ENCODE measurements at places on chromosomes 7 and 10.
A peak's percentile ranks its signal among the peaks of the same experiment; 100 is the strongest.

- no peak for DNase-seq
Measured at GRCh38 chr7:131540491-131541162, 15.8 kb downstream of the PODXL start.

GRCh38 chr7:45920502-45921380 lies at the start of gene IGFBP3:
Gene IGFBP3 (minus strand): TSS chr7:45921272. CDS start chr7:45921140, 132 bp downstream.
- peak; percentile 51 for DNase-seq

- DNase-seq: no peak
Measured at GRCh38 chr7:85061456-85061855, 125.4 kb downstream of the SEMA3D start.

DNA sequence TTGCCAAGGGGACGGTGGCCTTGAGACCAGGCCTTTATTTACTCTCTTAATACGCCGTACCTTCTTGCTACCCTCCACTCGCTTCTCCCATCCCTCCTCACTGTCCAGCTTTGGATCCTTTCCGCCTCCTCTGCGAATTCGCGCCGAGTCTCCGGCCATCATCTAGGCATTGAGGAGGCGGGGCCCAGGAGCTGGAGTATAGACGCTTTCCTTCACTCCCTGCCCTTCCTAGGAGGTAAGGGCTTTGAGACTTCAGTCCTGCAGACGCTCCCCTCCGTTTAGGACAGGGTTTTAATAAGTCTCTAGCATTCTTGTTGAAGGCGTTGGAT lies 538 bp downstream of the TFAM start:
- peak; percentile 6 for DNase-seq

- no peak for DNase-seq
Measured at GRCh38 chr10:99693933-99694583, 34.7 kb downstream of the ENTPD7 start.

GRCh38 chr7:152870106-152870693 lies 110.6 kb downstream of the ACTR3B start:
- DNase-seq: no peak

GRCh38 chr10:20858292-20859124 lies 38.6 kb downstream of the NEBL start:
- no peak for DNase-seq

- no peak for DNase-seq
Measured at GRCh38 chr7:111380945-111381344, 181.3 kb downstream of the IMMP2L start.

DNA sequence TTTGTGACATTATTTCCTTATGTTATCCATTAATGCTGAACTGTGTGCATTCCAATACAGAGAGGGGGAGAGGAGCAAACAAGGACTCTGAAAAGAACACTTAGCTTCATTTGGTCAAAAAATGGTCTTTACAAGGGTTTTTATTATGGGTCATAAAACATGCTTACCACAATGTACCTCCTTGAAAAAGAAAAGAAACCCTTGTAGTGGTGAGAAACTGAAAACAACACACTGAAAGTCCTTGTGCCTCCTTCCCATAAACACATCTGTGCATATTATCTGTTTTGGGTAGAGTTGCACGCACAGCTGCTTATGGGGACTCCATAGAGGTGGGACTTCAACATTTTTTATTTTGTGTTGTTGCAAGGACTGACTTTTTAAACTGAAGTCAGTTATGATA lies 98.7 kb downstream of the CDK6 start:
- DNase-seq: no peak

DNA sequence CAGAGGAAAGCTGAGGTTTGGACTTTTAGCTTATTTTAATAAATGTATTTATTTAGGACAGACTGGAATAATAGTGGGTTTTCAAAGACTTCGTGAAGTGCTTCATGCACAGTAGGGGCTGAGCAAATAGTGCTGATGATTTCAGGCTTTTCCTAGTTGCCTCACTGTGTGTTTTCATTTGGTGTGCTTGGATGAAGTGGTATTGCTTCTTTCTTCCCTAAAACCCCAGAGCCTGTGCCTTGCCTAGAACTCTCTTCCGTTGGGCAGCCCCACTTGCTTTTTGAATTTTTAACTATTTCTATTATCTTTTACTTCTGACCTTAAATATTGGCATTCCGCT lies 49.6 kb downstream of the ARID5B start:
- DNase-seq: no peak

DNA sequence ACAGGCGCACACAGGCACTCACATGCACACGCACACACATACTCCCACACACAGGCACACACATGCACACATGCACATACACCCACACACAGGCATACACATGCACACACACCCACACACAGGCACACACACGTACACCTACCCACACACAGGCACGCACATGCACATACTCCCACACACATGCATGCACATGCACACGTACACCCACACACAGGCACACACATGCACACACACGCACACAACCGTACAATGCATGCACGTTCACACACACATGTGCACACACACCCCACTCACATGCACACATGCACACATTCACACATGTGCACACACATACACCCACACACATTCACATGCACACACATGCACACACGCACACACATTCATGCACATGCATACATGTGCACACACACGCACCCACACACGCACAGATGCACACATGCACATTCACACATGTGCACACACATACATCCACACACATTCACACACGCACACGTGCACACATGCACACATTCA lies 59.3 kb downstream of the MKI67 start:
- no peak for DNase-seq

- DNase-seq: no peak
Measured at GRCh38 chr7:36175886-36176285, 22.8 kb downstream of the EEPD1 start.

DNA sequence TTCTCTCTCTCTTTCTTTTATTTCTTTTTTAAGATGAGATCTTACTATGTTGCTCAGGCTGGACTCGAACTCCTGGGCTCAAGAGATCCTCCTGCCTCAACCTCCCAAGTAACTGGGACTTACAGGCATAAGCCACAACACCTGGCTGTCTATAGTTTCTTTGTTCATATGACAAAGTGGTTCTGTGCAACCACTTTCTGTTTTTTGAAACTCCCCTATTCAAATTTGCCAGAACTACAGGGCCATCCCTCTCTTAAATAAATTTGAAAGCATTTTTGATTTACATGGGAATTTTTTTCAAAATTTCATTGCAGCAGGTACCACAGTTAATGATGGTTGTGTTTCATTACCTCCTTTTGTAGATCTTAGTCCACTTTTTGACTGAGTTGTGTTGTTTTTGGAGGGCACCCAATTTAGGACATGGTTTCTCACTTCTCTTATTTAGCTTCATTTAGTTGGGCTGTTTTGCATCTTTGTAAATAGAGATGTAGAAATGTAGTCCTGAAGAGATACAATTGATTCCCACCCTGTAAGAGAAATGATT lies 119.2 kb downstream of the LRRC4 start:
- no peak for DNase-seq

GRCh38 chr7:297611-298374 lies 7.8 kb downstream of the FOXL3 start:
- DNase-seq: no peak

DNA sequence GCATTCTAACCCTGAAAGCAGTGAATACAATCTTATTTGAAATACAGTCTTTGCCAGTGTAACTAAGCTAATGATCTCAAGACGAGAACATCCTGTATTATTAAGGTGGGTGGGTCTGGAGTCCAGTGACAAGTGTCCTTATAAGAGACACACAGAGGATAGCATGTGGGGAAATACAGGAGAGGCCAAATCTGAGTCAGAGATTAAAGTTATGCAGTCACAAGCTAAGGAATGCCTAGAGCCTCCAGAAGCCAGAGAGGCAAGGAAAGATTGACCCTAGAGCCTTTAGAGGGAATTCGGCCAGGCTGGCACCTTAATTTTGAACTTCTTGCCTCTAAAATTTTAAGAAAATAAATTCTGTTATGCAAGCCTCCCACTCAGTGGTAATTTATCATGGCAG lies 87.5 kb upstream of the HGF start:
- no peak for DNase-seq

DNA sequence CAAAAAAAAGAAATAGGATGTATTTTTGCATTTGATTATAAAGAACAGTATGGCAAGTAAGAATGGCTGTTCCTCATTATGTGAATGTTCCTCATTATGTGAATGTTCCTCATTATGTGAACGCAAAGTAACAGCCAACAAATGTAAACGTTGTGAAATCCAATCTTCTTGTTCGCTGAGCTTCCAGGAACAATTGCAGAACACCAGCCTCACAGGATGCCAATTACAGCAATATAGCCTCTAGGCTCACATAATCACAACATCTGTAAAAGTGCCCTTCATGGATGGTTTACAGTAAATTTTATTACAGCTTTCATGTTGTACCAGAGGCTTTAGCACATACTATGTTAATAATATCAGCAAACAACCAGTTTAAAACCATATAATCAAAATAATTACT lies 71.6 kb downstream of the THSD7A start:
- DNase-seq: no peak

DNA sequence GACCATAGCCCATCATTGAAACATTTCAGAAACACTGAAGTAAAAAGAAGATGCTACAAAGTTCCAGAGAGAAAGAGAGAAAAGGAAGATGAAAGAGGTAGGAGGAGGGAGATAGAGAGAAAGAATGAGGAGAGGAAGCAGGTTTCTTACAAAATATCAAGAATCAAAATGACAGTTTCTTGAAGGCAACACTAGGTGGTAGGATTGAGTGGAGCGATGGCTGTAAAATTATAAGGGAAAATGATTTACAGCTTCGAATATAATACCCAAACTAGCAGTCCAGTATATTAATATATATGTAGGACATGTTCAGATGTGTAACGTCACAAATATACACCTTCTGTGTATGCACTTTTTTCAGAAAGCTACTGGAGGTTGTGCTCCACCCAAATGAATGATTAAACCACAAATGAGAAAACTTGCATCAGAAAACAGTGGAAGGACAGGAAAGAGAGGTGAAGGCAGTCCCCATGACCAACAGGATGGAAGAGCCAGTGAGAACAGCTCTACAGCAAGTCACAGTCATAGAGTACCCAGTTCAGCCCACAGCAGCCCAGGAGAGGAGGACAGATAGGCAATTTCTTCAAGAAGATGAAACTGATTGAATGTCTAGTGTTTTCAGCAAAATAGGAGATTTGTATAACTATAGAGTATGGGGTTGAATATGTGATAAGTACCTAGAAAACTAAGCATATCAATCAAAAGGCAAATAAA lies 151.5 kb upstream of the TARP start:
- no peak for DNase-seq

DNA sequence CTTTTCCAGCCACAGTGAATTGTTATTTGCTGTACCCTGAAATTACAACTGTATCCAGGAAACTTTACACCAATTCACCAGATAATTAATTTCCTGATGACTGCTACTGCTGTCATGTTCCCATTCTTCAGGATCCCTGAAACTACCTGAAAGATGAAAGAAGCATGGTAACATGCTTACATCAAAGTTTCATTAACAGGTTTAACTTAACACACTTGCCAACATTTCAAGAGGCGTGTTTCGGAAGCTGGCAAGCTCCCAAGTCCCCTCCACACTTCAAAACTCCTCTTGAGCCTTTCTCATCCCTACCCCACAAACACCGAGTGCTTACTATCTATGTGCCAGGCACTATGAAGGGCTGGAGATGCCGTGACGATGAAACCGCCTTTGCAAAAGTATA lies 88.6 kb downstream of the MPP7 start:
- DNase-seq: no peak

GRCh38 chr7:11607686-11608085 lies 224.3 kb downstream of the THSD7A start:
- no peak for DNase-seq

Data from CD4-positive, alpha-beta T cell treated with Interleukin-12 subunit alpha and Interleukin-12 subunit beta, for 1 hour (primary cell).